Activated T-helper 1 cell treated with Interleukin-2 at 50 U/mL for 16 hours (primary cell): ENCODE measurements at places on chromosomes 1 and 21.

DNA sequence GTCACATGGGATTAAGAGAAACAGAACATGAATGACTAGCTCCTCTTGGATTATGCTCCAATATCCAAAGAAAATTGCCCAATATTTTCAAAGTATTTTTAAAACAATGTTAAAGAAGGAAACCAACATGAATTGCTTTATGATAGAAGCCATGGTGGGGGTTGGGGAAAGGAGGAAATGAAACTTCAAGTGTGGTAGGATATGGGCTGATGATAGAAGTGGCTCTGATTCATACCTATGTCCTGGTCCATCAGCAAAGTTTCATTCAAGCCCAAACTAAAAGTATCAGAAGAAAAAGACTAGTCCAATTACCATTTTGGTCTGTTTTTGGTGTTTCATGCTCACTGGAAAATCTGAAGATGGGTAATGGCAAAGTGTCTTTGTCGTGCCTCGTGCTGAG, 104.2 kb upstream of the PROX1 start:
- DNase-seq: no peak

DNA sequence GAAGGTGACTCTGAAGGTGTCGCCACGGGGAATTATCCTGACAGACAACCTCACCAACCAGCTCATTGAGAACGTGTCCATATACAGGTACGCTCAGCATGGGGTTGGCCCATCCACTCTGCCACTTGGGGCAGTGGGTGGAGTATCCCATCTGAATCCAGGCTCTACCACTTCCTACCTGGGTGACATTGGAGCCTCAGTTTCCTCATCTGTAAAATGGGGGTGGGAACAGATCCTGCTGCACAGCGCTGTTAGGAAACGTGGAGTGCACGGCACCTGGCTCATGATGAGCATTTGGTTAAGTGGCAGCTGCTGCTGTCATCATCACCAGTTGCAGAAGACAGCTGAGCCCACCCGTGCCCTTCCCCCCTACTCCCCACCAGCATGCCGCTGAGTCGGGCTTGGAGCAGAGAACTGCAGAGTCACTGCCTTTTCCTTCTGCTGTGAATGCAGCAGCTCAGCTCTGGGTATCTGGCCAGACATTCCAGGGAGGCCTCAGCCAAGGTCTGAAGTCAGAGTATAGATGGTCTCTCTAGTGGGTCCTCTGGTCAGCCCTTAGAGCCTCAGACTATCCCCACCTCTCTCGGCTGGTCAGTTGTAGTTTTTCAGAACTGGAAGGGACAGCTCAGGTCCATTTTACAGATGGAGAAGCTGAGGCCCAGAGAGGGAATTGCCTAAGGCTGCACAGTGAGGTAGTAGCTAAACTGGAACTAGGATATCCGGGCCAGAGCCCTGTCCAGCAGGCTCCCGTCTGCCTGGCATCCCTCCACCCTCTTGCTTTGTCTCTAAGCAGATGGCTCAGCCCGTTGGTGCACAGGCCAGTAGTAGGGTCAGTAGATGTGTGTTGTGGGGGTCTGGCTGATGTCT, 11.7 kb downstream of the LDLRAP1 start:
- DNase-seq: no peak

DNA sequence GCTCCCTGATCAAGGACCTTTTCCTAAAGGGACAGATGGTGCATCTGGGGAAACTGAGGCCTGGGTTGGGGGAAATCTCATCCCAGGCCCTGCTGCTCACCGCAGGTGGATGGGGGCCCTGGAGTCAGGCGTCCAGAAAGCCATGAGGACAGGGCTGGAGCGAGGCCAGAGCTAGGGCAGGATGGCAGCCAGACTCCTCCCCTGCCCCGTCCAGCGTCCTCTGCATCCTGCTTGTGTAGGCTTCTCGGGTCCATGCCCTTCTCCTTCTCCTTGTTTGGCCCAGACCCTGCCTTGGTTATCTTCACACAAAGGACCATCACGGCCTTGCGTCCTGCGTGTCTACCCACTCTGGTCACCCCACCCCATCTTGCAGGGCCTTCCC, 43.0 kb downstream of the TRIM11 start:
- DNase-seq: no peak

DNA sequence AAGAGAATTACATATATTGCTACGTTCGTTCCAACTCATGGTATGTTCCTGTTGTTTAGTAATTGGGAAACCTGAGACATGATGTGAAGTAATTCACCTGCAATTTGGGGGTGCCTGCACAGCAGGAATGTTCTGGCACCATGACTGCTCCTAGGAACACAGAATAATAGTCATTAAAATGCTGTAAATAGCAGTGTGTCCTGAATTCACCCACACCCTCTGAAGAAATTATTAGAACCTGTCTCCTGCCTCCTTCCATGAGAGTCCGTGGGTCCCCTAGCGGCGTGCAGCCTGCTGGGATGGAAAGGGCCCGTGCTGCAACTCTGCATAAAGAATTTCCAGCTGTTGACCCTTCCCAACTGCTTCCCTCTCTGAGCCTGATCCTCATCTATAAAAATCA, 143.1 kb downstream of the PCBP3 start:
- DNase-seq: no peak

DNA sequence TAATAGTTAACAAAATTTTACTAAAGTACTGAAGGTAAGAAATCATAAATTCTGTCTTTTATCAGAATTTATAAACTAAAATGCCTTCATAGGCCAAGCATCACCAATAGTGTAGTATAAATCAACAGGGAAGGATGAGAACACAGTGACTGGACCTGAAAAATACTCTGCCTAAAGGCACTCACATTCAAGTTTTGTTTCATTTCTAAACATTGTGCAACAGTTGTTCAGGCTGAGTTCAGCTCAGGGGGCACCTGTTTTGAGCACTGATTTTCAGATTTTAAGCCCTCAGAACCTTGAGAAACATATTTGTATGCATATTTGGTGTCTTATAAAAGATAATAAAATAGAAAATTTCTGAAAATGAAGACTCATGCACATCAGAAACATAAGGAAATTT, 12.4 kb downstream of the ACBD6 start:
- DNase-seq: no peak

- peak; percentile 1 for DNase-seq
These were observed 65.8 kb upstream of the PRKACB start for GRCh38 chr1:84078108-84078841.

GRCh38 chr1:10980094-10980577, 32.3 kb upstream of the TARDBP start:
- DNase-seq: no peak

DNA sequence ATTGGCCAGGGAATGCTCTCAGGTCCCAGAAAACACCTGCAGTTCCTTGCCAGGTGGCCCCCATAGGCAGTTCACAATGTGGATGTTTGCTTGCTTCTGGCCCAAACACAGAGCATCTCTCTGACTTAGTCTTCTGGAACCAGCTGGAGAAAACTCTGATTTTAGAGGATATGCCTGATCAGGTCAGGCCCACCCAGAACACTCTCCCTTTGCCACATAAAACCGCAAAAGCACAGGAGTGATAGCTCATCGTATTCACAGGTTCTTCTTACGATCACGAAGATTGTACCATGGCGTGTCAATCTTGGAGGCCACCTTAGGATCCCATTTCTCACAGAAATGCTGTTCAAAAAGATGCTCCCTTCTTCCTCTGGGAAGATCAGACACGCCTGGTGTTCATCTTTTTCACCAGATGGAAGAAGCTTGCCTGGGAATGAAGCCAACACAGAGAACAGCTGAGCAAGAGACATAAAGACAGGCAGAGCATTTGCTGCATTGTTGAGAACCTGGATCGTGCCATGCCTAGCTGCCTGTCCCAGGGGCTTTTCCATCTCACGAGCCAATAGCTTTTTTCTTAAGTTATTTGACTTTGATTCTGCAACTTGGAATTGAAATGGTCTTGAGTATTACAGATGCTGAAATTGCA, 11.6 kb upstream of the CD247 start:
- DNase-seq: no peak

- DNase-seq: no peak
These were observed 349 bp upstream of the GPN2 start for GRCh38 chr1:26890467-26890796.

- DNase-seq: no peak
These were observed 59.4 kb upstream of the LRRC8B start for GRCh38 chr1:89465201-89465600.

GRCh38 chr1:3650248-3651025, 534 bp upstream of the WRAP73 start:
- no peak for DNase-seq

DNA sequence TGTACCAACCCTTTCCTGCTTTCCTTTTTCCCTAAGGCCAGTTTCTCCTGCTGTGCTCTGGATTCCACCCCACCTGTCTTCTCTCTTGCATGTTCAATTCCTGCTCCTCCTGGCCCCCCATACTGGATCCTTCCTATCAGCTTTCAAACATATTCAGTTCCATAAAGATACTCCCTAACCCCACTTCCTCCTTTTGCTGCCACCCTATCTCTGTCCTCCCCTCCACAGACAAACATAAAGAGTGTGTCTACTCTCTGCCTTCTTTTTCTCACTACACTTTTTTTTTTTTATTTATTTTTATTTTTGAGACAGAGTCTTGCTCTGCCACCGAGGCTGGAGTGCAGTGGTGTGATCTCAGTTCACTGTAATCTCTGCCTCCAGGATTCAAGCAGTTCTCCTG, 16.9 kb upstream of the RPF1 start:
- DNase-seq: no peak

- DNase-seq: no peak
These were observed 105.6 kb downstream of the NTPCR start for GRCh38 chr1:233055879-233056641.

GRCh38 chr1:43021547-43022474, 63.1 kb upstream of the SLC2A1 start:
- DNase-seq: no peak

DNA sequence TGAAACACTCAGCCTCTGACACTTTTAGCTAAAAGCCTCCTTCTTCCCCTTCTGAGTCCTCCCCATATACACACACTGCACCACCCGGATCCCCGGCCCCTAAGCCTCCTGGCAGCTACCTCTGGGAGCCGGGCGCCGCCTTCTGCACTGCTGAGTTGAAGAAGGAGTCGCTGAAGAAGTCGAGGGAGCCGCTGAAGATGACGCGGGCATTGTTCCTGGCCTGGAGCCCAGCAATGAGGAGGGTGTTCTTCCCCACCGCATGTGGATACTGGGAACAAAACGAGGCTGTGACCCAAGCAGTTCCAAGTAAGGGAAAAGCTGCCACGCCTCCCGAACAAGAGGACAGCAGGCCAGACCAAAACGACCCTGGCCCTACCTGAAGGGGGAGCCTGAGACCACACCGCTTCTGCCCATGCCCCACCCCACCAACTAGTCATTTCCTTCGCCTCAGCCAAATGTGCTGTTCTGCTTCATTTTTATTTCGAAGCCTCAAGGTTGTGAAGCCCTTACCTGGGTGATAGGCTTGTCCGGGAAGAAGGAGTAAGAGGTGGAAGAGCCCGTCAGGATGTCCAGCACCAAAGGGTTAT, 7.0 kb downstream of the DDOST start:
- DNase-seq: no peak

DNA sequence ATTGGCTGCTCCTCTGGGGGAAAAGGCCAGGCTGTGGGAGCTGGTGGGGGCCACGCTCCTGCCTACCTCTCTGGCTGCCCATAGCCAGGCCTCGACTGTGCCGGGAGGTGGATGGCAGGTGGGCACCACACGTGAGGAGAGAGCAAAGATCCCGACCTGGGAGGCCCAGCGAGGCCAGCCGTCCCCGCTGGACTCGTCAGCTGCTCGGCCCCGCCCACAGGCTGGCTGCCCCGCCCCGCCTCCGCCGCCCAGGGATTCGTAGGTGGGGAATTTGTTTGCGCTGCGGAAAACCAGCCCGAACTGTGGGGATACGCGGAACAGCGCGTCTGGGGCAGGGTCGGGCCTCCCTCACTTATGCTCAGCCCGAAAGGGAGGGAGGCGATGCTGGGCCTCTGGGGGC, 31.7 kb downstream of the TP73 start:
- DNase-seq: no peak

DNA sequence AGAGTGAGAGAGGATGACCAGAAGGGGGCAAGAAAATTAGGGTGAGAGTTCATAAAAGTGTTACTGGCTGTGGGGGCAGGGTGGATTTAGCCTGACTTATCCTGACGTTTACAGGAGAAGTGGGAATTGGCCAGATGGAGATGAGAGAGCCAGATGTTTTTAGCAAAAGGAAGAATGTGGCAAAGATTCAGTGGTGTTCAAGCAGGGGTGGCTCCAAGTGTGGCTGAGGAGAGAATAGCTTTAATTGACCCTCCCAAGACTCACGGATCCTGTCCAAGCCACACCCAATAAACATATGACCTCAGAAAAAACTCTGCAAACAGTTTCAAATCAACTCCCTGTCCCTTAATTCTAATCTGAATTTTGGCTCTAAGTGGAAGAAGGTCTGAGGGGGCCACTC, 35.2 kb upstream of the EDEM3 start:
- no peak for DNase-seq

DNA sequence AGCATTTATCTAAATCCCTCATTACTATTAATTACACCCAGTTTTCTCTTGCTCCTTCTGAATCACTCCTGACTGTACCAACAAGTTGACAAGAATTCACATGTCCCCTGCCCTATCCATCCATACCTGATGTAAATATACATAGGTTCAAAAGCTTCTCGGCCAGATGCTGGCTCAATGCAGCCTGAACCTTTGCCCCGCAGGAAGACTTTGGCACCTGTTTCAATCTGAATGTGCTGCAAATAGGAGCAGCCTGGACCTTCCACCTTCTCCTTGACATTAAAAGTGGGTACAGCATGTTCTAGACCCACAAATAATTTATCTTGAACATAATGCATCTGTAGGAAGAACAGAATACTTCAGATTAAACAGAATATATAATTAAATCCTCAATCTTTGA, 8.7 kb downstream of the KHDC4 start:
- no peak for DNase-seq

DNA sequence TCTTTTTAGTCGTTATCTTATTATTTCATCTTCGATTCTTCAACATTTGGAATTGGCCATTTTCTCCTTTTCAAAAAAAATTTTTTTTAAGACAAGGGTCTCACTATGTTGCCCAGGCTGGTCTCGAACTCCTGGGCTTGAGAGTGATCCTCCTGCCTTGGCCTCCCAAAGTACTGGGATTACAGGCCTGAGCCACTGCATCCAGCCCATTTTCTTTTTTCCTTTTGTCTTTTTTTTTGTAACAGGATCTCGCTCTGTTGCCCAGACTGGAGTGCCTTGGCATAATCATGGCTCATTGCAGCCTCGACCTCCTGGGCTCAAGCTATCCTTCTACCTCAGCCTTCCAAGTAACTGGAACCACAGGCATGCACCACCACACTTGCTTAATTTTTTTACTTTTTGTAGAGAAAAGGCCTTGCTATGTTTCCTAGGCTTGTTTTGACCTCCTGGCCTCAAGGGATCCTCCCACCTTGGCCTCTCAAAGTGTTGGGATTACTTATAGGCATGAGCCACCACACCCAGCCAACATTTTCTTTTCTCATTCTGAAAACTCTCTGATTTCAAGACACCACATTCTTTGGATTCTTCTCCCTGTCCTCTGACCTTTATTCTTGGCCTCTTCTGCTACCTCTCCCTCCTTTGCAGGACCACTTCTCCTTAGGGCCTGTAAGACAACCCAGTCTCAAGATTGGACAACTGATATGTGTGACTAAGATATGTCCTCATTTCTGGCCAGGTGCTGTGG, 6.0 kb upstream of the MAP1LC3C start:
- DNase-seq: no peak
